A549 treated with Hydrocortisone at 1 μM for 4 hours (cell line): ENCODE measurements at places on chromosomes 12 and 14. TPM values are rescaled to one million over a fixed set of nuclear protein-coding genes. Genes with fewer than 3 reads are reported as not detected.

Gene CLSTN3
- total RNA-seq, result 14.6 to 16.7 TPM (median 15.2 TPM) in 5 replicates

Gene SLCO1B1
- total RNA-seq, result 0.39 to 0.63 TPM (median 0.41 TPM) in 5 replicates

Gene PRR4
- total RNA-seq, result 1.6 to 3.3 TPM (median 2.6 TPM) in 5 replicates

Gene BMAL2
- total RNA-seq, result 12.0 to 22.1 TPM (median 15.2 TPM) in 5 replicates

Gene OR11H12
- not detected in 5 replicates for total RNA-seq

Gene GCN1
- total RNA-seq, result 48.3 to 68.5 TPM (median 54.5 TPM) in 5 replicates

Gene GPRC5D
- not detected in 5 replicates for total RNA-seq

Gene NANOG
- total RNA-seq, result not detected in 5 replicates

Gene ZC2HC1C
- 4.5 to 5.6 TPM (median 4.7 TPM) in 5 replicates for total RNA-seq

Gene FRMD6
- 28.6 to 48.0 TPM (median 34.1 TPM) in 5 replicates for total RNA-seq

Gene BMP4
- total RNA-seq, result 1.5 to 2.6 TPM (median 1.9 TPM) in 5 replicates

Gene ADAMTS20
- not detected in 5 replicates for total RNA-seq

Gene HOXC5
- 0.52 to 0.82 TPM (median 0.60 TPM) in 5 replicates for total RNA-seq

Gene FBLN5
- total RNA-seq, result 4.7 to 6.2 TPM (median 5.0 TPM) in 5 replicates

Gene PMCH
- not detected in 5 replicates for total RNA-seq

Gene LRP1-AS
- not detected in 5 replicates for total RNA-seq

Gene OLR1
- 0.73 to 1.9 TPM (median 1.1 TPM) in 5 replicates for total RNA-seq

Gene KDM5A
- 17.7 to 22.2 TPM (median 20.5 TPM) in 5 replicates for total RNA-seq

Gene KCNH3
- 1.7 to 3.3 TPM (median 2.1 TPM) in 5 replicates for total RNA-seq

Gene DBX2
- not detected in 5 replicates for total RNA-seq

Gene ADAM21
- total RNA-seq, result 0.03 TPM in 2 of 5 replicates, not detected in the others

Gene DDX23
- total RNA-seq, result 74.2 to 96.4 TPM (median 76.2 TPM) in 5 replicates

Gene TGM1
- 0.99 to 1.6 TPM (median 1.5 TPM) in 5 replicates for total RNA-seq

Gene SUDS3
- 12.4 to 17.3 TPM (median 14.1 TPM) in 5 replicates for total RNA-seq

Gene VDR
- 2.5 to 3.4 TPM (median 3.0 TPM) in 5 replicates for total RNA-seq

Gene PAX9
- 2.5 to 3.5 TPM (median 3.0 TPM) in 5 replicates for total RNA-seq

Gene TAS2R42
- total RNA-seq, result not detected in 5 replicates
